Activated T-cell treated with anti-CD3 and anti-CD28 coated beads for 4 hours (primary cell): ENCODE measurements at places on chromosomes 6 and 20.

- no peak for DNase-seq
Measured at GRCh38 chr6:140533526-140533925, 1159.1 kb upstream of the CITED2 start.

DNA sequence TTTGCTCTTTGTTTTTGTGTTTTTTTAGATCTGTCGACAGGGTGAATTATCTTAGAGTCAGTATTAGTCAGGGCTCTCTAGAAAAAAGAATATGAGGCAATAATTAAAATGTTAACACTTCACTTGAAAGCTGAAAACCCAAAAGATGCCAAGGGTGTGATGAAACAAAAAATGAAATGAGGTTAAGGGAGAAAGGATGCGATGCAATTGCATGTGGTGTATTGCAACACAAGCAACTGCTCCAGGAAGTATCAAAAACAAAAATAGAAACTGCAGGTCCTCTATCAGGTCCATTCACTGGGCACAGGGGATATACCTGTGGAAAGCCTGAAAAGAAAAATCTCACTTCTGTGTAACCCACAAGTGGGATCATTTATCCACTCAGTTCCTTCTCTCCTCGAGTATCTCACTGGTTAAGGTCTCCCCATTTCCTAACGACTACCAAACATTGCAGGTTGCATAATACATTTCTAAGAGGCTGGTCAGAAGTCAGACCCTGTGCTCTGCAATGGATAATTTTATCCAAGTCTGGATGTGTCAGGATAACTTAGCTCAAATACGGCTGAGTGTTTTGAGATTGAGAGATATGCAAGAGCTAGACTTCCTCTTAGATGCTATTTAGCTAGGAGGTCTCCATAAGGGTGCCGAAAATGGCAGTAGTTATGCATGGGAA, 257.7 kb upstream of the GJE1 start:
- DNase-seq = no peak

- DNase-seq = no peak
Measured at GRCh38 chr6:38755207-38755606, 40.1 kb downstream of the DNAH8 start.

GRCh38 chr6:157219201-157220200, 103.8 kb downstream of the TMEM242 start:
- no peak for DNase-seq

GRCh38 chr6:39688494-39688893, 36.7 kb downstream of the KIF6 start:
- no peak for DNase-seq

GRCh38 chr6:107692351-107692750, 131.8 kb downstream of the SCML4 start:
- DNase-seq = no peak

GRCh38 chr6:46016063-46016608, 476 bp upstream of the CLIC5 start:
- DNase-seq = no peak

GRCh38 chr20:58005581-58006345, 222.7 kb downstream of the ANKRD60 start:
- DNase-seq = no peak

GRCh38 chr6:18302561-18303439, 38.5 kb upstream of the DEK start:
- DNase-seq = no peak
